Activated T-cell treated with anti-CD3 and anti-CD28 coated beads for 1 hour (primary cell): ENCODE measurements at places on chromosomes 6 and 20.
A peak's percentile ranks its signal among the peaks of the same experiment; 100 is the strongest.

- DNase-seq = no peak
These were observed 289.4 kb downstream of the PHACTR1 start for GRCh38 chr6:13005994-13006393.

GRCh38 chr6:52138284-52138683 lies 47.9 kb upstream of the IL17A start:
- no peak for DNase-seq

DNA sequence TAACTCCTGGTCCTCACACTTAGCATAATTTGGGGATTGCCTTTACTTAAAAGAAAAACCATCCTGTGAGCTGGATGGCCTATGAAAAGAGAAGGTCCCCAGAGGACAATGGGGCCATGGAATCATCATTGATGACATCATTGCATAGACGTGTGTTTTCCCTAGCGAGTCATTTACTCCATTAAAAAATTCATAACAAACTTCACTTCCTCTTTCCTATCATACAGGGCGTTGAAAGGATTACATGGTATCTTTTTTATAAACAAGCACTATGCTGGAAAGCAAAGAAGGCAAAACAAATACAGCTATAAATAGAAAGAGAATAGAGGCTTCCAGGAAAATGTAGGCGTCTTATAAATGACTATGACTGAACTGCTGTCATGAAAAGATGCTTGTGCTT lies 11.3 kb upstream of the COL12A1 start:
- no peak for DNase-seq

DNA sequence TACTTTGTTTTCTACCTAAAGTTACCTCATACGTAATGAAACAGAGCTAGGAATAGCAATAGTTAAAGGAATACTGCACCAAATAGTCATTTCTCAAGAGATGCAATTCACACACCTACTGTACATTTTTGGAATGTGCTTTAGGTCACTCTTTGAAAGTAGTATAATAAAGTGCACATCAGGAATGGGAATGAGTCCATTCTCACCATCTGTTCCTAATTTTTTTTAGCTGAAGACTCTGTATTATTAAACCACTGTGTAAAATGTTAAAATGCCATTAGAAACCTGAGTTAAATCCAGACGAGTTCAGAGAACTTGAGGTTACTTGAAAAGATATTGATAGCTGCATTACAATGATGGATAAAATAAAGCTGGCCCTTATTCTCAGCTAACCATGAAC lies 51.9 kb upstream of the EPHA7 start:
- DNase-seq = no peak

DNA sequence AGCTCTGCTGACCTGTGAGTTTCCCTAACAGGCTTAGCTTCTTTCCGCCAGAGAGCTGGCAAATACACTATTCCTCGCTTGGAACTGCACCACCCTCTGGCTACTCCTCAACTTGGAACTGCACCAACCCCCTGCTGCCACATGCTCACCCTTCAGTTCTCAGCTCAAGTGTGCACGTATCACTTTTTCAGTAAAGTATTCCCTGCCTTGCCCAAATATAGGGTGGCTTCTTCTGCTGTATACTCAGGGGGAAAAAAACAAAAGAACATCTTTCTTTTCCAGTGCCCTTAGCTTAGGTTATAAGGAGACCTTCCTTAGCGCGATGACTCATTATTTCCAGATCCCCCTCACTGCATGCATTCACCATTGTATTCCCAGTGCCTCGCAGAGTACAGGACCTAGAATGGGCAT lies 21.2 kb downstream of the GNAS-AS1 start:
- DNase-seq = no peak

DNA sequence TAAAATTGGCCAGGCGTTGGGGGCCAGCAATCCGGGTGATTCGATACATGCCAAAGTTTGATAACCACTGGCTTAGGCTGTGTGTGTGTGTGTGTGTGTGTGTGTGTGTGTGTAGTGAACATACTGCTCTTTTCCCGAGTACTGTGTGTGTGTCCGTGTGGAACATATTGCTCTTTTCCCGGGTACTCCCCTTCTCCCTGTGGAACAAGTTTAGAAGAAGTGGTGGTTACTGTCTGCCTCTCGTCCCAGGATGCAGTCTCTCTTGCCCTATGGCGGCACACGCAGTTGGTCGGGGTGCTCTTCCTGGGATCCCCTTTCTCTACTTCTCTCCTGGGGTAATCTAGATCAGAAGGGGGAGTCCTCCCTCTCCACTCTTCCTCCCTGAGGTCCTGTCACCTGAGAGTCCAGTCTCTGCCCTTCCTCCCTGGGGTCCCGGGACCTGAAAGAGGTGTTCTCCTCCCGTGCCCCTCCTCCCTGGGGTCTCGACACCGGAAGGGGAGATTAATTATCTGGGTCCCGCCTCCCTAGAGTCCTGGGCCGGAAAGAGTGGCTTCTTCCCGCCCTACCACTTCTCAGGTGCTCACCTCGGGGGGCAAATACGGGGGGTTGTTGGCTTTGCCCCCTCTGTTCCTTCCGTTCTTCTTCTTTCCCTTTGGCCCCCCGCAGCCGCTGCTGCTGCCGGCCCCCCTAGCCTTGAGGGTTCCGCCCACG lies 516 bp downstream of the GTPBP2 start:
- peak; percentile 39 for DNase-seq

DNA sequence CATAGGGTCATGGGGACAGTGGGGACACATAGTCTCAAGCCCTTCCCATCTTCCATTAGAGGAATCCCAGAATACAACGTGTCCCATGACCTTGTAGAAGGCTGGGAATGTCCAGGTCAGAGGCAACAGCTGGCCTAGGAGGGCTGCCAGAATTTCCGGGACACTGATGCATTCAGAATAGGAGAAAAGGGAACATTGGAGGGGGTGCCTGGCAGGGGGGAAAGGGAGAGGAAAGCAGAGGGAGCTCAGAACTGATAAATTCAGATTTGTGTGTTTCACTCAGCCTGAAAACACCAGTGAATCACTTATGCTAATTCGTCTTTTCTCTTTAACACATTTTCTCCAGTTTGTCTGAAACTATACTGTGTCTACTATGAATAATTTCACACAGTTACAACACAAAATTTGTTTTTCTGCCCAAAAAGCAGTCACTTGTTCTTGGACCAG lies 35.5 kb upstream of the BMP2 start:
- DNase-seq = no peak

GRCh38 chr6:95352064-95352795 lies 225.1 kb upstream of the MANEA start:
- no peak for DNase-seq

DNA sequence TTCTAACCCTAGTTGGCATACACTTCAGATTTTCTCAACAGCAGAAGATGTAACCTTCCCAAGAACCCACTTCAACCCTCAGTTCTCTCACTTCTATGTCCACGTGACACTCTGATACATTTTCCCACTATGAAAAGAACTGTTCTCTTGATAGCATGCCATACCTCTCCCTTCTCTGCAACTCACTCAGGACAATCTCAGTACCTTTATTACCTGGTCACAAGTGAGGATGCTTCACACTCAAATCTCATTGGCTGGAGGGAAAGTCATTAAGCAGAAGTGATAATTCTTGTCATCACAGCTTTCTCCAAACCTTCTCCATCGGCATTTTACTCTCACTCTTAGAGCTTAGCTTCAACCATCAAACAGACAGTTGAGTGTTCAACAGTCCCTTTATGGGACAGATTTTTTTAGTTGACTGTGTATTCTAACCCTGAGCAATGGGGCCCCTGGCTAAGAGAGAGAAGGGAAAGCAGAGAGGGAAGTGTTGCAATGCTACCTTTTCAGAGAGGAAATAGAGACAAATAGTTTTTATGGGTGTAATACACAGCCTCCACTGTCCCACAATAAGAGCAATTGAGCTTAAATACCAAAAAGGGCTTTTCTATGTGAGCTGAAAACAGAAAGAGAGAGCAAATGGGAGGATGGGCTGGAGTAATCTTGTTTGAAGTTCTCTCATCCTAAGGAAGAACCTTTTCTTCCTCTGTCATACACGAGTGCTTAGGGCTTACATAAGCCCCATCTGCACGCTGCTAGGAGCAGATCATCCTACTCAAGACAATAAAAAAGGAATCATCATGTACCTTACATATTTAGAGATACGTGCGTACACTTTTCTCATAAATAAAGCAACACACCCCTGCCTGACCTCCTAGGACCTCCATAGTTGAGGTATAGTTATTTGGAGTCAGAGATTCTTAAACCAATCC lies 16.0 kb downstream of the HLA-DPA1 start:
- no peak for DNase-seq

GRCh38 chr6:55040102-55040848 lies 134.0 kb upstream of the HCRTR2 start:
- DNase-seq = no peak

GRCh38 chr20:57794600-57795341 lies 85.0 kb upstream of the PMEPA1 start:
- DNase-seq = no peak

DNA sequence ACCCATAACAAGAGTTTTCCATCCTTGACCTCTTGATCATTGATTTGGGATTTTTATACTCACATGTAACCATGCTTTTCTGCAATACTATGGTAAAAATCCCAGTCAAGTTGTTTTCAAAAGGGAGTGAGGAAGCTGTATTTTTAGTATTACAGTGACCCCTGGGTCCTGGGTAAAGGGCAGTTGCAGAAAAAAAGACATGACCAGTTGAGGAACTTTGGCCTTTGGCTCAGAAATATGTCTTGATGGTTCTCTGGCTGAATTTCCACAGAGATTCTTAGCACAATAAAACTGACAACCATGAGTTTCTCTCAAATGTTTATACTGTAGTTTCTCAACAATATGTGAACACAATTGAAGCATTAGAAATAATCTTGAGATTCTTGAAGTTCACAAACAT lies 28.6 kb upstream of the PRL start:
- DNase-seq = no peak

- DNase-seq = no peak
These were observed 70.4 kb downstream of the PFDN4 start for GRCh38 chr20:54278262-54278661.
